ENCODE measurements at places on chromosomes 13 and 19.

- no peak for DNase-seq
Observed at GRCh38 chr13:34654647-34655046, 287.4 kb upstream of the NBEA start.

- DNase-seq = no peak
Observed at GRCh38 chr13:114048443-114048842, 74.6 kb upstream of the C13orf46 start.

- no peak for DNase-seq
Observed at GRCh38 chr13:32587811-32588170, 1.5 kb downstream of the PDS5B start.

DNA sequence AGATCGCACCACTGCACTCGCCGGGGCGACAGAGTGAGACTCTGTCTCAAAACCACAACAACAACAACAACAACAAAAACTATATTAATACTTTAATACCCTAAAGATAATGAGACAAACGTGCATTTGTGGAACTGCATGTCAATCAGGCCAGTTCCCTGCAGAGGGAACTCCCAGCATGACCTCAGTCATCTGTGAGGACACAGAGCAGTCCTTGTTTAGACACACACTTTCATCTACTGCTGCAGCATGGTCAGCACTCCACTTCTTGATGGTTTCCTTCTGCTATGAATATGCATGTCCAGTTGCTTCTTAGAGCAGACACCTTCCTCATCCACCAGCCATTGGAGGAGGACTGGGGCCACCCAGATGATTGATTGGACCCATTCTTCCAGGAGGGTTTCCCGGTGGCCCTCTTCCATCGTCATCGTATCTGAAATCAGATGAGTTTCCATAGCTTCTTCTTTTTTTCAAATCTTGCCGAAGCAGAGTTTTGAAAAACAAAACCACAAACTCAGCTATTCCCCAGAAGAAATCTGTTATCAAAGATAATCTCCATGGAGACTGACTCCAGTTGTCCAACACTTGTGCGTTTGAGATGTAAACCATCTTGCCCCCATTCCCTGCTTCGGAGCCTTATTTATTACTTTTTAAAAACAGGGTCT lies 26.5 kb downstream of the ZNF607 start:
- DNase-seq = no peak

DNA sequence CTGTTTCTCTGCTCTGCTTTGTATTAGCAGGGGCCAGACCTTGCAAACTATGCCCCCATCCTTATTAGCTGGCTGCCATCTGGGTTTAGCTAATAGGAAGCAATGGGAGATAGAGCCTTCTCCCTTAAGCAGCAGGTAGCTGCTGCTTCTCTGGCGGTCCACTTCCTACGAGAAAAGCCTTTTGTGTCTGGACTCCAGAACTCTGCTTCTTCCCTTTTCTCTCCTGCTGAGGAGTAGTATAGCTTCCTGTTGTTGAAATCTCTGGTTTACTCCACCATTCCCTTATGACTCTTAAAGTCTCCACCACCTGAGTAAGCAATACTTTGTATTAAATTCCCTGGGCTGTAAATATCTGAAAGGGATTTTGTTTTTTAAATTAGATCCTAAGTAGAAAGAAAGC lies 147.1 kb downstream of the DNAJC15 start:
- DNase-seq = no peak

GRCh38 chr19:3202346-3202745 lies 16.6 kb downstream of the NCLN start:
- DNase-seq = no peak

- DNase-seq = no peak
Observed at GRCh38 chr19:3609779-3610719, 3.4 kb upstream of the TBXA2R start.

DNA sequence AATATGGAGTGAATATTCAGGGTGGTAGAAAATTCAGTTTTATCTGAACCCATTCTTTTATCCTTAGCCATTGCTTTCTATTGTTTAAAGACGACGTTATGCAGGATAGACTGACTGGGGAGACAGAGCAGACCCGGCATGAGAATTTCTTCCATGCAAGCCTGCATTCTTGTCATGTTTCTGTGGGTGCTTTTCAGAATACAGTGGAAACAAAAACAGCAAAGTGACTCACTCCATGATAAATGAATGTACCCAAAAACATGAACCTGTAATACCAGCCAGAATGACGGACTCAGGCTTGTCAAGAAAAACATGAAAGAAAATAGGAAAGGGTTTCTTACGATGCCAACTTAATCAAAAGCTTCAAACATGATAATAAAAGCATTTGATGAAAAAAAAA lies 924.0 kb downstream of the EFNB2 start:
- DNase-seq = no peak

DNA sequence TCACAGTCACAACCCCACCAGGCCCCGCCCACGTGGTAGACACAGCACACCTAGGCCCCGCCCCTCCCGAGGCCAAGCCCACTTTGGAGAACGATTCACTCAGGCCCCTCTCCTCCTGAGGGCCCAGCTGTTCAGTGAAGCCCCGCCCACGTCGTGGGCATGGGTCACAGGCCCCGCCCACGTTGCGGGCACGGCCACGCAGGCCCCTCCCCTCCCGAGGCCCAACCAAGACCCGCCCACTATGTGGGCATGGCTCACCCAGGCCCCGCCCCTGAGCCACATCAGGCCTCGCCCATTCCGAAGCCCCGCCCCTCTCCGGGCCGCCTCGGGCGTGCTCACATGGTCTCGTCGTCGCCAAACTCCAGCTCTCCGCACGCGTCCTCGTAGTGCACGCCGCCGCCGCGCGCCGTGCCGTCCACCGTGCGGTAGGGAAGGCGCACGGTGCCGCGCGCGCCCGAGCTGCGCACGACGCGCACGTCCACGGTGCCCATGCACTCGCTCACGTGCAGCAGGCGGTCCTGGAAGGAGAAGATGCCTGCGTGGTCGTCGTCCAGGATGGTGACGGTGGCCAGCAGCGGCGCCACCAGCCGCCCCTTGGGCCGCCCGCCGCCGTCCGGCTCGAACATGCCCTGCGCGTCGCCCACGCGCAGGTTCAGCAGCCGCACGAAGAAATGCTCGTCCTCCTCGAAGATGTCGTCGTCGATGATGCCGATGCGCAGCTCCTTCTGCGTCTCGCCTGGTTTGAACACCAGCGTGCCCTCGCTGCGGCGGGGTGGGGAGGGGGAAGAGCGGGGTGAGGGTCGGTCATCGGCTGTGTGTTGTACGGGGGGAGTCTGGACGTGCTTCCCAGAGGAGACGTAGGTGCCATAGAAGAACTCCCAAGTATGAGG lies 24.0 kb downstream of the SLC8A2 start:
- no peak for DNase-seq

DNA sequence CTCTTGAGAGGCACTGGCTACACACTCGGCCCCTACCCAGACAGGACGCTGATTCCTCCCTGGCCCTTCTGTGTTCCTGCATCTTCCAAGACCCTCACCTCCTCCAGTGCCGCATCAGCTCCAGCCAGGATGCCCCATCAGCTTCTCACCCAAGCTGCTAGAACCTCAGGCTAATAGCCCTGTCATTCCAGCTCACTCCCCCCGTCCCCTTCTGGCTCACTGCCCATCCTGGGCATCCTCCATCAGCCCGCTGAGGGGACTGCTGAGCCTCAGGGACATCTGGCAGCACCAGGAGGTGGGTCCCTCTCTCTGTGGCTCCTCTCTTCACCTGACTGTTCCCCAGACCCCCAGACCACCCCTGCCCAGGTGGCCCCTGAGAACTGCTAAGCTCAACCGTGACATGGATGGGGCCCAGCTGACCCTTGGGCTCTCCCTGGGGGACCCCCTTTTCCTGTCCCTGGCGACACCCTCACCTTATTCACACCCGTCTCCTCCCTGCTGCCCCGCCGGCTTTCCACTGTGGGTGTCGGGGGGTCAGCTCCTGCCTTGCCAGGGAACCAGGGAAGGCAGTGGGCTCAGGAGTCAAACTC lies 4.8 kb downstream of the FFAR3 start:
- no peak for DNase-seq

GRCh38 chr13:94849254-94849653 lies 136.9 kb upstream of the SOX21 start:
- no peak for DNase-seq

All from activated CD8-positive, alpha-beta memory T cell treated with anti-CD3 and anti-CD28 coated beads for 1 hour (primary cell).